Glomerular endothelial cell (primary cell): ENCODE measurements at places on chromosomes 2 and 18. TPM values are rescaled to one million over a fixed set of nuclear protein-coding genes. Genes with fewer than 3 reads are reported as not detected.

DNA sequence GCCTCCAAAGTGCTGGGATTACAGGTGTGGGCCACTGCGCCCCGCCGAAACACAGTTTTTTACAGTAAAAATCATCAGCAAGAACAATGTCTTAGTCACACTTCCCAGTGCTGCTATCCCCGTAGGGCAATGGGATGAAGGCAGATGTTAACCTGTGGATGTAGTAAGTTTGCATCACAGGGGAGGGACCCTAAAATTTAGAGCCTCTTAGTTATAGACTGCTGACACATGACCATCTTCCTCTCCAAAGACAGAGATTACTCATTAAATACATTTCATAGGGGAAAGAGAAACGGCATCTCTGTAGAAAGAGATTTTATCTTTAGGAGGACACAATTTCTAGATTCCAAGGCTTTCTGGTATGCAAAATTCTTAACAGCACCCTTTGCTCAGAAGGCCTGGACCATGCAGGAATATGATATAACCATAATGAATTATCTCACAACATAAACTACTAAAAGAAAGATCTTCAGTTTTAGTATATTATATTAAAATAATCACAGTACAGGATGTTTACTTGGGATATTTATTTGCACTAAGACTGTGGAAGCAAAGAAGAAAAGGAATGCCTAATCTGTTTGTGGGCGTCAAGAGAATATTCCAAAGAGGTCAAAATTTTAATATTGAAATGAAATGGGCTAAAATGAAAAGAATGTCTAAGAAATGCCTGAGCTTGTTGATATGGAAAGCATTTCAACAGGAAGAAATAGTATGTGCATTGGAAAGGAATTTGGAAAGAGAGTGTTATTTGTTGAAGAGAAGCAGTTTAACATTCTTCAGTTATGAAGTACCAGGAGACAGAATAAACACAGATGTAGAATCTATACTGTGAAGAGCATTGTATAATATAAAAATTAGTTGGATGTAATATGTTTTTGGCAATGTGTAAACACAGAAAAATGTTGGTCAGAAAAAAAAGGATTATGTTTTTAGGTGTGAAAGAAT is 1228.3 kb upstream of the CHAC2 start:
- no peak for DNase-seq

DNA sequence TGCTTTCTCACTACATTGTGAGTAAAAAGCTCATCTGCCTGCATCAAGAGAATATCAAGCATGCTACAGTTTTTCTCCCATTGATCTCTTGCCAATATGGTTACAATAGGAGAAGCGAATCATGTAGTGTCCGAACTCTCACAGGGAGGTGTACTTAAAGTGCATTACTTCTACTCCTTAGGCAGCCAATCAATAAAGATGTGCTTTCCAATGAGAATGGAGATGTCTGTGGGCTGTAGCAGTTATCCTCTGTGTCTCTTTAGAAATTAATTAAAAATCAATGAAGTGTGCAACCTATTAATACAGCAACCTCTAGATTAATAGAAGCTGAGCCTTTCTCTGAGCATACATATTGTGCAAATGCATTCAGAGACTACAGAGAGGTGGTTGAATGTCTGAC is 883.7 kb downstream of the CPS1 start:
- DNase-seq: no peak

Gene SIX2
- 1.8 and 10.5 TPM in 2 replicates for total RNA-seq

Gene PIEZO2
- 100.0 and 148 TPM in 2 replicates for total RNA-seq
